ENCODE measurements at places on chromosomes 6 and 20. TPM values are rescaled to one million over a fixed set of nuclear protein-coding genes. Genes with fewer than 3 reads are reported as not detected.
A peak's percentile ranks its signal among the peaks of the same experiment; 100 is the strongest.

The SLC12A5 gene
- total RNA-seq, result 8.8 TPM

The HUS1B gene
- 1.3 TPM for total RNA-seq

The EPHA7 gene
- 32.2 TPM for total RNA-seq

The SLPI gene
- total RNA-seq, result not detected

The TCF21 gene
- not detected for total RNA-seq

The RALY gene
- 236 TPM for total RNA-seq

The SEL1L2 gene
- total RNA-seq, result not detected

The ZNF341 gene
- total RNA-seq, result 8.3 TPM

The EYA4 gene
- 0.33 TPM for total RNA-seq

The SNX5 gene
- 106 TPM for total RNA-seq

GRCh38 chr6:120498711-120499110, 835.6 kb downstream of the TBC1D32 start:
- H3K36me3 ChIP-seq, result no peaks in the 10 kb centered on the region
- no peaks in the 10 kb centered on the region for H3K4me1 ChIP-seq
- no peak overlapping the region for H3K4me3 ChIP-seq
- no peak overlapping the region for H3K27ac ChIP-seq
- no peak for DNase-seq

DNA sequence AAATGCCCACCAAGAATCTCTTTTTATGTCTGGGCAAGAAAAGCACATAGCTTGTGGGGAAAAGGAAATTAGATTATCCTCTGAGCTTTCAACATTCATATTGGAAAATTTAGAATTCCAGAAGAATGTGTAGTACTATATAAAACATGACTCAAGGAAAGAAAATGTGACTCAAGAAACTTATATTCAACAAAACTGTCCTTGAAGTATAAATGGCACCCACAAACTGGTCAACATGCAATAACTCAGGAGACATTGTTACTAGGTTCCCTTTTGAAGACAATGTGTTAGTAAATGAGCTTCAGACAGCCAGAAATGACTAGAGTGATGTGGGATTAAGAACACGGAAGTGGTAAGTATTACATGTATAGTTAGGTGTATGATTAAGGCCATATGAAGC, 26.1 kb upstream of the TINAG start:
- no peak overlapping the region for H3K27ac ChIP-seq
- DNase-seq, result no peak
- no peaks in the 10 kb centered on the region for H3K4me1 ChIP-seq
- no peak overlapping the region for H3K4me3 ChIP-seq
- no peaks in the 10 kb centered on the region for H3K36me3 ChIP-seq
- H3K27me3 ChIP-seq, result no peaks in the 10 kb centered on the region

DNA sequence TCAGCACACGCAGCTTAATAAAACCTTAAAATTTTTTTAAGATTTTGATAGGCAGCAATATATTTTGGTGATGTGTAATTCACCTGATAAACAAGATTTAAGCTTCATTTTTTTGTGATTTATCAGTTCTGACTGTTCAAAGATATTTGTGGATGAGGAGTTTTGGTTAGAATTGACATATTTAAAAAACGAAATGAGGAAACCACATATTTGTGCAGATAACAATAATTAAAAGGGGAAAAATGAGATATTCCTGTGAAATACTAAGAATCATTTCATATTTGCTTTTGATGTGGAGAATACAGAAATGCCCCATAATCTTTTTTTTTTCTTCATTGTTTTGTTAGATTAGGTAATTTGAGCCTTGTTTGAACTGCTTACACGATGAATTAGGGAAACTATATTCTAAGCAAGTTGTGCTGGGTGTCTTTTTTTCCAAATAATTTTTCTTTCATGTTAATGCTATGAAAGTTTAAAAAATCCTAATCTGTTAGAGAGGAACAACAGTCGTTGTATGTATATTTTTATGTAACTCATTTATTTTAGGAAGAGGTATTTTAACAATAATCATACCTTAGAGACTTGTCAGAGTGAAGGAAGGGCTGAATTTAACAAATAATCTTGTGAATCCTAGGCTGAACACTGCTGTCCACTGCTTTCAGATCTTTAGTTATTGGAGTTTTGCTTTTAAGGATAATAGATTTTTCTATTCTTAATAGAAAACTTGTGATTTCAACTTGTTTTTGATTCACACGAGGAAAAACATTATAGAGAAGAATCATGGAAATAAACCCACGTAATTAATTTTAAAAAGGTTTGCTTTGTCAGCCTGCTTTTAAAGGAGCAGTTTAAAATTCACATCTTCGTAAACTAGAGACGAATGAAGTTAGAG, 4.0 kb downstream of the ARID1B start:
- H3K4me3 ChIP-seq, result peak overlapping the region; percentile 92
- H3K4me1 ChIP-seq, result peaks cover 41% of the 10 kb centered on the region
- peaks cover 4% of the 10 kb centered on the region for H3K36me3 ChIP-seq
- no peak for DNase-seq

- H3K36me3 ChIP-seq, result peaks cover 12% of the 10 kb centered on the region
- no peaks in the 10 kb centered on the region for H3K27me3 ChIP-seq
- no peak for DNase-seq
- H3K4me3 ChIP-seq, result no peak overlapping the region
- peaks cover 7% of the 10 kb centered on the region for H3K4me1 ChIP-seq
These were observed 254.4 kb downstream of the NRN1 start for GRCh38 chr6:5752391-5752680.

GRCh38 chr20:16400234-16400633, 173.0 kb downstream of the KIF16B start:
- peaks cover 21% of the 10 kb centered on the region for H3K36me3 ChIP-seq
- DNase-seq, result no peak
- H3K27me3 ChIP-seq, result no peaks in the 10 kb centered on the region
- H3K27ac ChIP-seq, result no peak overlapping the region
- no peaks in the 10 kb centered on the region for H3K4me1 ChIP-seq

DNA sequence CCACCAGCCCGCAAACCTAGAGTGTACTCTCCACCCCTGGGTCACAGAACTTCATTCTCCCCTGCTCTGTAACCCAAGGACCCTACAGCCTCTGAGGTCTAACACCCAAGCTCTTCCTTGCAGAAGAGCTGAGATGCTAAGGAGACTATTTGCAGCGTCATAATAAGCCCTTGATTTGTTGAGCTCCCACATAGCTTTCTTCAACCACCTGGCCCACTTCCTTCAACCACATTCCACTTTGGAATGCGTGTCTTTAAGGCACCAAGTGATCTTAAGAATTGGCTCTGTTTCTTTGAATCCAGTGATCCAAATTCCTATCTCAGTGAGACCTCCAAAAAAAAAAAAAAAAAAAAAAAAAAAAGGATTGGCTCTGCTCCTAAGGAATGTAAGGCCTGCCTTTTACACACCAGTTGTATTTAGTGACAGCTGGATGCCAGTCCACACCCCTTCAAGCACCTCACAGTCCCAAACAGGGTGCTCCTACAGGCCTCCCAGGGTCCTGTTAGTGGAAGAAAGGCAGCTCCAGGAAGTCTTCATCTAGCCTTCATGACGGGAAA, 106.2 kb downstream of the UBE3D start:
- no peaks in the 10 kb centered on the region for H3K27me3 ChIP-seq
- H3K27ac ChIP-seq, result no peak overlapping the region
- no peak overlapping the region for H3K4me3 ChIP-seq
- DNase-seq, result no peak
- H3K36me3 ChIP-seq, result peaks cover 1% of the 10 kb centered on the region
- peaks cover 2% of the 10 kb centered on the region for H3K4me1 ChIP-seq

GRCh38 chr6:32415521-32416019, 8.6 kb upstream of the BTNL2 start:
- H3K36me3 ChIP-seq, result no peaks in the 10 kb centered on the region
- peak; percentile 67 for DNase-seq
- no peak overlapping the region for H3K27ac ChIP-seq
- H3K4me1 ChIP-seq, result peaks cover 2% of the 10 kb centered on the region

DNA sequence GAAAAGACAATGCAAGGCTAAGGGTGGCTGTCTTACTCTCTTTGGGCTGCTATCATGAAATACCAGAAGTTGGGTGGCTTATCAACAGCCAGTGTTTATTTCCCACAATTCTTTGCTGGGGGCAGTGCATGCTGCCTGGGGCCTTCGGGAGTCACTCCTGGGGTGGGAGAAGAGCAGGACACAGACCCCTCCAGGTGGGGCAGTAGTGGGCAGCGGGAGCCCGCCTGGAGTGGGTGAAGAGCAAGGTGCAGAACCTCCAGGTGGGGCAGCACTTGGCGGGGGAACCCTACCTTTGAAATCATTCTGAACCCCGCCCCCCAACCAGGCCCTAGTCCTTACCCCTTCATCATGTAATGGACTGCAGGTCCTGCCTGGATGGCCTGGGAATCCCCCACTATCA, 69.6 kb upstream of the THBS2 start:
- no peaks in the 10 kb centered on the region for H3K4me1 ChIP-seq
- H3K36me3 ChIP-seq, result no peaks in the 10 kb centered on the region
- peaks cover 3% of the 10 kb centered on the region for H3K27me3 ChIP-seq
- DNase-seq, result no peak
- no peak overlapping the region for H3K27ac ChIP-seq

DNA sequence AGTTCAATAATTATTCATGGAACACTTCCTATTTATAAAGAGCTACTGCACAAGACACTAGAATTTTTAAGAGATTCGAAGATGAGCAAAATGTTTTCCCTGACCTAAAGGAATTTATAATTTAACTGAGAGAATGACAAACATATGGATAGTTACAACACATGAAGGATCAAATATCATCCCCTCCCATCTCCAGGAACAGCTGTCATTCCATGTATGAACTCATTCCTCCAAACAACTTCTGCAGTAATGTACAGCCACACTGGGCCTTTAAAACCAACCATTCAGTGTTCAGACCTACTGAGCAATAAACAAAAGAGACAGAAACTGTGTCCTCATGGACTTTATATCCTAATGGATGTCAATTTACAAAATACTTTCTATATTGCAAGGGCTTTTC, 87.8 kb downstream of the KIF16B start:
- H3K27me3 ChIP-seq, result no peaks in the 10 kb centered on the region
- no peak for DNase-seq
- no peaks in the 10 kb centered on the region for H3K4me1 ChIP-seq
- H3K27ac ChIP-seq, result no peak overlapping the region

DNA sequence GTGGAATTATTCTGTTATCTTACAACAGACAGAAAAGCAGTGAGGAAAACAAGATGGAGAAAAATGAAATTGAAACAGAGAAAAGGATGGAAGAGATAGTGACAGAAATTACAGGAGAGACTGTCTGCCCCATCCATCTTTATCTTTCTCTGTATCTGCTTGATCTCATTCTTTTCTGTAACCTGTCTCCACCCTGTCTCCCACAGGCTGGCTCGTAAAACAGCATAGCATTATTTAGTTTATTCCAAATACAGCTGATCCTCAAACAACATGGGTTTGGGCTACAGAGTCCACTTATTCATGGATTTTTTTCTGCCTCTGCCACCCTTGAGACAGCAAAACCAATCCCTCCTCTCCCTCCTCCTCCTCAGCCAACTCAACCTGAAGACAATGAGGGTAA, 482.3 kb upstream of the JARID2 start:
- H3K27ac ChIP-seq, result no peak overlapping the region
- H3K36me3 ChIP-seq, result no peaks in the 10 kb centered on the region
- DNase-seq, result no peak
- no peak overlapping the region for H3K4me3 ChIP-seq
- peaks cover 8% of the 10 kb centered on the region for H3K4me1 ChIP-seq

DNA sequence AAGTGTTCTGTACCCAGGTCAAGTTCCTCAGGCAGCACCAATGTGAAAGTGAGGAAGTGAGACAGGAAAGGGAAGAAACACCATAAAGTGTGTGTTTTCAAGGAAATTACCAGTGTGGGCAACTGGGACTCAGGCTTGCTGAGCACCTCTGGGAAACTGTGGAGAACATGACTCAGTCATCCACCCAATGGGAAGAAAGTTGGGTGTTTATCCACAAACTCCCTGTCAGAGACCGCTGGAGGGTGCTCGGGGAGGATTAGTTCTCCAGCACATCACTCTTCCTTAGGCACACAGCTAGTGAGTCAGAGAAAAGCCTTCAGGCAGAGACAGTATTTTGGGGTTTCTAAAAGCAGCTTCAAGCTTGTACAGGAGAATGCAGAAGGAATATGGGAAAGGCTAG, 93.6 kb downstream of the PCSK2 start:
- no peaks in the 10 kb centered on the region for H3K36me3 ChIP-seq
- H3K4me3 ChIP-seq, result no peak overlapping the region
- DNase-seq, result no peak
- peaks cover 33% of the 10 kb centered on the region for H3K4me1 ChIP-seq
- H3K27me3 ChIP-seq, result peaks cover 53% of the 10 kb centered on the region

DNA sequence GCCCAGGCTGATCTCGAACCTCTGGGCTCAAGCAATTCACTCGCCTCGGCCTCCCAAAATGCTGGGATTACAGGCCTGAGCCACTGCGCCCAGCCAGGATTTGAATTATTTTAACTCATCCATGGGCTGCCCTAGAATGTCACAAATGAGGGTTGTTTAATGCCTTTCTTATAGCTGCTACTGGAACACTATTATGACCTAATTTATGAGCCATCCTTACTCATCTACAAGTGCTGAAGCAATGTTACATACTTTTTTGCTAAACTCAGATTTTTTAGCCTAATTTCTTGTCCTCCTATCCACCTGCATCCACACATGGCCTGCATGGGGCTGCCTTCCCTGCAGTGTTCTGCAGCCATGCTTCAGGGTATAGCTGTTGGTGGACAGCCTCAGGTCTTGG, 59.9 kb downstream of the RTN4IP1 start:
- no peak overlapping the region for H3K27ac ChIP-seq
- no peaks in the 10 kb centered on the region for H3K36me3 ChIP-seq
- DNase-seq, result no peak
- H3K27me3 ChIP-seq, result no peaks in the 10 kb centered on the region
- H3K4me1 ChIP-seq, result peaks cover 1% of the 10 kb centered on the region

- no peak for DNase-seq
- H3K27ac ChIP-seq, result peak overlapping the region; percentile 96
- no peaks in the 10 kb centered on the region for H3K27me3 ChIP-seq
- peaks cover 11% of the 10 kb centered on the region for H3K36me3 ChIP-seq
- H3K4me1 ChIP-seq, result peaks cover 22% of the 10 kb centered on the region
- peak overlapping the region; percentile 89 for H3K4me3 ChIP-seq
These were observed 1.7 kb downstream of the SOD2 start for GRCh38 chr6:159691133-159691962.

DNA sequence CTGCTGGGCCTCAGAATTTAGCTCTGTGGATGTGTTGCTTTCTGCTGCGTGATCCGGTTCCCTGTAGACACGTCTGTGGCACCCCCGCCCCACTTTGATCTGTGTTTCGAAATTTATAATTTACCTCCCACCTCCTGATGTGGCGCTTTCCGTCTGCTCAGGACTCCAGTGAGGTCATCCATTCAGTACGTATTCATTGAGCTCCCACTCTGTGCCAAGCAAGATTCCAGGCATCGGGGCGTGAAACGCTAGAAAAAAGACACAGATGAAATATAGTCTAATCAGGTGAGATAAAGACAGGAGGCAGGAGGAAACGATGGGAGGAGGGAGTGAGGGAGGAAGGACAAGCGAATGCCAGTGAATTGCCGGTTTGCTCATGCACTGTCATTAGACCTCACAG, 431.9 kb upstream of the SULF2 start:
- H3K36me3 ChIP-seq, result no peaks in the 10 kb centered on the region
- H3K27ac ChIP-seq, result peak overlapping the region; percentile 15
- H3K4me3 ChIP-seq, result no peak overlapping the region
- H3K27me3 ChIP-seq, result peaks cover 3% of the 10 kb centered on the region
- H3K4me1 ChIP-seq, result peaks cover 8% of the 10 kb centered on the region

- no peak overlapping the region for H3K4me3 ChIP-seq
- no peak for DNase-seq
These were observed 11.2 kb upstream of the TMEM217 start for GRCh38 chr6:37269105-37269504.

GRCh38 chr6:146949425-146949824, 254.8 kb upstream of the STXBP5 start:
- no peak for DNase-seq
- no peaks in the 10 kb centered on the region for H3K36me3 ChIP-seq
- H3K27ac ChIP-seq, result no peak overlapping the region
- H3K27me3 ChIP-seq, result no peaks in the 10 kb centered on the region

All from progenitor cell of endocrine pancreas (in vitro differentiated cells).